OCI-LY7 (cell line): ENCODE measurements at places on chromosomes 2 and 18. TPM values are rescaled to one million over a fixed set of nuclear protein-coding genes. Genes with fewer than 3 reads are reported as not detected.

Gene KIF5C
- 18.0 and 22.2 TPM in 2 replicates for total RNA-seq

Gene SLC9A4
- 0.10 and 0.22 TPM in 2 replicates for total RNA-seq

Gene IL1A
- total RNA-seq, result not detected in 2 replicates

- DNase-seq, result no peak
Measured at GRCh38 chr2:5132281-5132680, 559.9 kb upstream of the SOX11 start.

Gene TEX44
- total RNA-seq, result not detected in 2 replicates

- DNase-seq, result no peak
Measured at GRCh38 chr2:236085647-236086046, 82.5 kb downstream of the GBX2 start.

DNA sequence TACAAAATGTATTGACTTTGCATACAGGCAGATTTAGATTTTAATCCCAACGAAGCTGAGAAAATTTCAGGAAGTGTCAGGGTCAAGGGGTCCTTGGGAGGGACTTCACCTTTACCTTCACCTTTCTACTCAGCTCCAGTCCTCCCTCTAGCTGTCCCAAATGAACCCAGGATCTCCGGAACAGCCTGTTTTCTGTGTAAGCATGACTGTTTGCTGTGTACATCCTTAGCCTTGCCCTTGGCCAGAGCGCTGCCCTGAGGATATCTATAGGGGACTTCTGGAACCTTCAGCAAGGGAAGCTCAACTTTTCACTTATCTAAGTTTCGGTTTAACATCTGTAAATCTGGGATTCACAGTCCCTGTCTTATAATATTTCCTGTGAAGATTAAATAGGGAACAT is 246.8 kb upstream of the ST6GAL2 start:
- no peak for DNase-seq

GRCh38 chr2:195863564-195863963 is 205.1 kb downstream of the DNAH7 start:
- DNase-seq, result no peak

GRCh38 chr2:69642709-69643601 is 584 bp downstream of the AAK1 start:
- peak; percentile 45 for DNase-seq

DNA sequence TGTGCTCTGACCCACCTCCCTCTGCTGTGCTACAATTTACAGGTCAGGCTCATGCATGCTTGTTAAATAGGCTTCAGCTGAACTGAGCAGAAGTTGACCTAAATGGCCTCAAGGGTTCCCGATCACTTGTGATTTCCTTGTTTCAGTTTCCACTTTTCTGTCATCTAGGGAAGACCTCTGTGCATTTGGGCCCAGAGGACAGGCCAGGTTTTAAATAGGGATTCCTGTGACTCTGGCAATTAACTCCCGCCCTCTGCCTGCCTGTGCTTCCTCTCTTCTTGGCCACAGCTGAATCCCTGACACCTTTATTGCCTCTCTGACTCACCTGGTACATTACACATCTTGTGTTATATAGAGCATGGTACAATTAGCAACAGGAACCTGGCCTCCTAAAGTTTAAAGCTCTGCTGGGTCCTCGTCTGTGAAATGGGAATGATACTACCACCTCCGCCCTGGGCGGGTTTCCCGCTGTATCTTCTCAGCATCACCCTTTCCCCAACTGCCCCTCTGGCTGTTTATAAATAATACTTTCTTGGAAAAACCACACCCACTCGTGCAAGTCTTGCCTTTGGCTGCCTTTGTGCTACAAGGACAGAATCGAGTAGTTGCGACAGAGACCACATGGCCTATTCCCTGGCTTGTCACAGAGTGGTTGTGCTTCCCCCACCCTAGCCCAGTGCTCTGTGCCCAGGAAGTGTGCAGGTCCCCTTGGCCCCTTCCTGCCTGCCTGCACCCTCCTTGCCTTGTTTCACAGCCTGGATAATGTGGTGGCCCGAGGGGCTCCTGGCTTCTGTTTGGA is 7.9 kb downstream of the CABLES1 start:
- DNase-seq, result peak; percentile 20

Gene CYP27C1
- not detected in 2 replicates for total RNA-seq

- DNase-seq, result no peak
Measured at GRCh38 chr2:121175326-121175725, 109.7 kb downstream of the TFCP2L1 start.

Gene SLC38A11
- not detected in 2 replicates for total RNA-seq

Gene LCT
- total RNA-seq, result 0.09 and 0.15 TPM in 2 replicates

GRCh38 chr2:229463841-229464346 is 192.8 kb upstream of the PID1 start:
- no peak for DNase-seq

DNA sequence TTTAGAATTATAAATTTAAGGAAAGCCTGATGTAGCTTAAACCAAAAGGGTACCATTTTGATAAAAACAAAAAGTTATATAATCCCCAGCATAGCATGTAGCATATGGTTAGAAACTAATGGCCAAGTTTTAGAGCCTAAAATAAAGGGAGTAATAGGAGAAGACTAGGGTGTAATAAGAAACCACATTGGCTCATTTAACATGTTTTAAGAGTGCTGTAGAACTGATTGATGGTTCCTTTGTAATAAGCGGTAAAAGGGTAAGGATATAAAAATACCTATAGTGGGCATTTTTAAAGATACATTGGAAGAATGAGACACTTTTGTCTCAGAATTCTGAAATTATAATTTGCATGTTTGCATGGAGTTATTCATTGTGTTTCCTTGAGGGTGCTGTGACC is 1.9 kb downstream of the PSMA8 start:
- DNase-seq, result no peak

GRCh38 chr2:74566754-74567085 is 12.2 kb downstream of the DOK1 start:
- no peak for DNase-seq

DNA sequence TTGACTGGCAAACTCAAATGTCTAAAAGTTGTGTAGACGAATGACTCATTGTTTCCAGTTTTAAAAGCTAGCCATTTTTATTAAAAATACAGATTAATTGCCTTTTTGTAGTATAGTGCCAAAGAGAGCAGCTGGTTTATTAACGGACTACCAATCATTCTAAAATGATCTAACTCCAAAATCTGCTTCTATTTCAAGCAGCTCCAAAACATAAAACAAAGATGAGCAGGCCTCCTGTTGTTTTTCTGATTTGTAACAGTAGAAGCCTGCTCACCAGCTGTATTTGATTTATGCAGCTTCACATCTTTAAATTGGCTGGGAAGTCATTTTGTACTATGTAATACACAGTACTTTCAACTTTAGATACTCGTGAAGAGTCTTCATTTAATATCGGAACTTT is 171.8 kb downstream of the UBR3 start:
- DNase-seq, result no peak

Gene KLHL30
- 1.7 and 1.9 TPM in 2 replicates for total RNA-seq

GRCh38 chr18:11037533-11038240 is 111.7 kb downstream of the PIEZO2 start:
- DNase-seq, result no peak

- no peak for DNase-seq
Measured at GRCh38 chr18:63155910-63156773, 163.4 kb downstream of the BCL2 start.

DNA sequence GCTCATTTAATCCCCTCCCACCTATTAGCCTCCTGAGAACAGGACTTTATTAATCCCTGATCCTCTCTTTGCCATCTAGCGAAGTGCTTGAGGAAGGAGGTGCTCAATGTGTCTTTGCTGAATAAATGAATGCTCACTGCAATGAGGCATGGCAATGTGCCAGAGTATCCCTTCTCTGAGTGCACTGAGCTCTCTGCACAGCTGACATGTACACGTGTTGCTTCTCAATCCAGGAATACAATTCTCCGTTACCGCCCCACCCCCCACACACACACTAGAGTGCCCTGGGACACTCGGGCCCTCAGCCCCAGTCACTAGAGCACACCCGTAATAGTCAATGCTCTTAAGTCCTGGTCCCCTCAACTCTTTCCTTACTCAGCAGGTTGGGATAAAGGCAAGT is 41.4 kb downstream of the FAM178B start:
- DNase-seq, result no peak

Gene HOXD12
- 0.25 TPM in 1 of 2 replicates, not detected in the other for total RNA-seq

- no peak for DNase-seq
Measured at GRCh38 chr2:60961457-60961856, 56.1 kb upstream of the PEX13 start.

Gene POTEJ
- total RNA-seq, result 0.10 TPM in 1 of 2 replicates, not detected in the other

Gene ZC3H15
- total RNA-seq, result 74.0 and 76.5 TPM in 2 replicates

Gene PCARE
- total RNA-seq, result not detected in 2 replicates

Gene VWA3B
- not detected in 2 replicates for total RNA-seq

GRCh38 chr2:64463781-64464180 is 9.8 kb downstream of the LGALSL start:
- no peak for DNase-seq

GRCh38 chr2:152613235-152613634 is 104.0 kb downstream of the PRPF40A start:
- no peak for DNase-seq

GRCh38 chr2:28601616-28602015 is 105.8 kb downstream of the PLB1 start:
- DNase-seq, result no peak

- DNase-seq, result no peak
Measured at GRCh38 chr18:28837100-28837499, 660.2 kb upstream of the CDH2 start.

DNA sequence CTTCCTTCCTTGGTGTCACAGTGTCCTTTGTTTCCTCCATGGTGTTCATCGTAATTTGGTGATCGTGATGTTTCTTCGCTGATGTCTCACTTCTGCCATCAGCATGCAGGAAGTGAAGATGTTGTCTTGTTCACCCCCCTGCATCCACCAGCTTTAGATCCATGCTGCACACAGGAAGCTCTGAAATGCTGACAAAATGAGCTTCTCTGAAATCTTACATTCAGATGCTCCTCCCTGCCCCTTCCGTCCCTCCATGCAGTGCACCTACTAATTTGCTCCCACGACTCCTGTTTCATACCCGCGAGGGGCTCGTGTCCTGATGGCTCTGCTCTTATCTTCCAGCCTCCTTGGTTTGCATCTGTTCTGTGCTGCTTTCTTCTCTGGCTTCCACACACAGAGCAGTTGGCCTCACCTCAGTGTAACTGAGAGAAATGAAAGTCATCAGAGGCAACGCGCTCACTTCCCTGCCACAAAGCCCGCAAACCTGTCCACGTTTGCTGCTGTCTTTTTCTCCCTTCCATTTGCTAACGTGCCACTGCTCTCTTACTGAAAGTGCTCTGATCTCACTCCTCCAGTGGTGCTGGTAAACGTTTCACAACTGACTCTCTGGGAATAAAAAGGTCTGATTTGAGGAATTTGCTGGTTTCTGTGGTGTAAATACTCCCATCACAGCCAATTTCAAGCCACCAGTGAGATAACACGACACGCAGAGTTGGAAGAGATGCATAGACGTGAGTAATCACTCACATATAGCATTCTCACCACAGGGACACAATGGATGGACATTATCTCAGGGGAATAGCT is 41.0 kb upstream of the MGAT4A start:
- DNase-seq, result peak; percentile 73

DNA sequence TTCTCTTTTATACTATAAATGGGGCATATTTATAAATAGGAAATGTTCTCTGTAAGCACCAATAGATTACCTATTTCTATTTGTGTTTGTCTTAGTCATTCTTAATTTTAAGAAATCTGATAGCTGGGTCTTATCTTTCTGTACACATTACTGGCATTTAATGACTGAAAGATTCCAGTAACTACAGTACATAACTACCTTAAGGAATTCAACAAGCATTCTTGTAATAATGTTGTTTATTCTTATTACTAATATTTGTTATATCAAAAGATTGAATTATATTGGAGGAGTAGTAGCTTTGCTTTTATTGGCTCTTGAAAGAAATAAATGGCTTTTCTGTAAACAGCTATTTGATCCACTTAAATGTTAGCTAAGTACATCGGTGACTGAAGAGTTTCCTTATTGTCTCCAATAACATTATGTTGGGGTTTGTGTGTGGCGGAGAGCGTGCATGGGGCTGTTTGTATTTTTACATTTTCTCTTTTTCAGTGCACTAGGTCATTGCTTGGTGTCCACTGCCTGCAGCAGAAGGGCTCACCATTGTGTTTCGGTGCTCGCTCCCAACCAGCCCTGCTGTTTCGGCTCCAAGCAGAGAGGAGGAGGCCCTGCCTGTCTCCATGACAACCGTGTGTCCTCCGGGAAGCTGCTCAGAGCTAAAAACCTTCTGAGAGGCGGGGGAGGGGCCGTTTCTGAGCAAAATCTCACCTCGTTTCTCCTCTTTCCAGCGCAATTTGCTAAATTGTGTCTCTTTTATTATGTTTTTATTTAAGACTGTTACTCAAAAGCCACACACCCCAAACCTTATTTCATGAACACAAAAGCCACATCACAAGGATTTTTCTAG is 112.5 kb upstream of the SLC38A11 start:
- no peak for DNase-seq

DNA sequence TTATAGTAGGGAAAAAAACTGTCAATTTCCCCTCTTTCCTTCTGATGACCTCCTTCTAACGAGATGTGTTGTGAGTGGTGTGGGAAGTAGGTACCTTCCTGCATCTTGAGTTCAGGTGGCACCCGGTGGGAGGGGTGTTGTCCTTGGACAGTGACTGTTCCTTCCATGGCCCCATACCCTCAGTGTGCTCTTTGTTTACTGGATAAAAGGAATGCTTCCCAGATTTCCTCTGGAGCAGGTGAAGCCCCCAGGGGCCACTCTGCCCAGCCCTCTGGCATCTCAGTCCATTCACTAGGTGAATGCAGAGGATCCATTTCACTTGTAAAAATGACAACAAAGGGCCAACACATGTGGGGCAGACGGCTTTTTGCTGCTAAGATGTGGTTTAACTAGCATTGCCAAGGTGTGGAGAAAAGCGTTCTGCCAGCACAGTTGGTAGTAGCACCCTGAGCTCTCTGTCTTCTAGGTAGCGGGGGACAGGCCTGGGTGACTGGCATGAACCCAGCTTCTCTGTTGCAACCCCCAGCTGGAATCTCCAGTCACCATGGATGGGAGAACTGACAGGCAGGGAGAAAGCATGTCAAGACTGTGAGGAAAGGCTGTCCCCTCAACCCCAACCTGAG is 6.9 kb downstream of the GDF7 start:
- DNase-seq, result no peak

GRCh38 chr2:19937004-19937403 is 35.2 kb upstream of the TTC32 start:
- no peak for DNase-seq
